CMK (cell line): ENCODE measurements at places on chromosomes 3 and 15.

DNA sequence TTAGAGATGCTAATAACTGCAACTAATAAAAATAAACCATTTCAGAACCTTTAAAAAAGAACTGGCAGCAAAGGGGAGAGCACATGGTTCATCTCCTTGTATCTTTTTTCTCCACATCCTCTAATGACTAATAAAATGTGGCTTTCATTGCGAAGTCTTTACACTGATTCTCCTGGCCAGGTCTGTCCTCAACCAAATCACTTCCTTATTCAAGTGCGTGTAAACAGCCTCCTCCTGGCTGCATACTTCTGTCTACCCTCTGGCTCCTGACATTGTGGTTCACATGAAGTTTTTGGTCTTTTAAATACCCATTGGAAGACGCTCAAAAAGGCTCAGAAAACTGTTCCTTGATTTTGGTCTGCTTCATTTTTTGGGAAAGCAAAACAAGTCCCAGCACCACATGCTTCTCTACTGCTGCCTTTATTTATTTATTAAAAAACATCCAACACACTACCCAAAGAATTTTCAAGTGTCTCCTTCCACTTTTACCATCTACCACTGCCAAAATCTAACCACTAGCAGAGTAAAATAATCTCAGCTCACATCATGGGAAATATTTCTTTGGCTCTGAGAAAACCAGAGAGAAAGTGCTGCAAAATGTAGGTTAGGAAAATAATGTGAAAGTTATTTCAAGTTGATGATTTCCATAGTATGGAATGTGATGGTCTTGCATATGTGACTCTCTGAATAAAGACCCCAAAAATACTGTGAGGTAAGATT is 85.1 kb downstream of the EFL1 start:
- DNase-seq = no peak

DNA sequence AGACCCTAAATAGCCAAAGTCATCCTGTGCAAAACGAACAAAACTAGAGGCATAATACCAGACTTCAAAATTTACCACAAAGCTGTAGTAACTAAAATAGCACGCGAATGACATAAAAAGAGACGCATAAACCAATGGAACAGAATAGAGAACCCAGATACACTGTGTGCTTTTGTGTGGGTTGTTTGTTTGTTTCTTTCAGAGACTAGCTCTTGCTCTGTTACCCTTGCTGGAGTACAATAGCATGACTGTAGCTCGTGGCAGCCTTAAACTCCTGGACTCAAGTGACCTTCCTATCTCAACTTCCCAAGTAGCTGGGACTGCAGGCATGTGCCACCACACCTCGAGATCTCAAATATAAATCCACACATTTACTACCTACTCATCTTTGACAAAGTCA is 1314.6 kb upstream of the GBE1 start:
- DNase-seq = no peak

DNA sequence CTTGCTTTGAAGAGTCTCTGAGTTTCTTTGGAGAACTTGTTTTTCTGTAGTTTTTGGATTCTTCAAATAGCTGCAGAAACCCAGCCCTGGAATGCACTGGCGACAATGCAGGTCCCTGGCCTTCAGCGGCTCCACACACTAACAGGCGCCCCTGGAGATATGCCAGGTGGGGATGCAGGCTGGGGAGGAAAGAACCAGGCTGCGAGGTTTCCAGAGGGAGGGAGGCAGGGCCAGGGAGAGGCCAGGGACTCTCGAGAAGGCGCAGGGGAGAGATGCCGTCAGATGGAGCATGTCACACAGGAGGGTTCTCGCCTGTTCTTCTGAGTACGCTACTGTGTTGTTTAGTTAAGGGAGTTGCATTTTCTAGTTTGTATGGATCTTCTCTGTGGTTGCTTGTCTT is 283.1 kb downstream of the GABRG3 start:
- no peak for DNase-seq

DNA sequence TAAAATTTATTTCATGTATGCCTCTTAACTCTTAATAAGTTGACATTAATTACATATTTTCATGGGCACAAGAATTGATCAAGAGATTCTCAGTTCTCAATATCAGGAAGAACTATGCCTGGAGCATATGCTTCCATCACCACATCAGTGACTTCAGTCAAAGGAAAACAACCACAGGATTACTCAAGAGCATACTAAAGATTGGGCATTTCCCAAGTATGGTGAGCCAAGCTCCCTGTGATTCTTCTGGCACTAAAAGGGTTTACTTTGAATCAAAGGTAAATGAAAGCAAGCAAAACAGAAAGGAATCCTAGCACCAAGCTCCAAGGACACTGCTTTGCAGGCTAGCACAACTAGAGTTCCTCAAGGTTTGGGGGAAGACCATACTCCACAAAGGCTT is 44.6 kb downstream of the FMN1 start:
- no peak for DNase-seq

DNA sequence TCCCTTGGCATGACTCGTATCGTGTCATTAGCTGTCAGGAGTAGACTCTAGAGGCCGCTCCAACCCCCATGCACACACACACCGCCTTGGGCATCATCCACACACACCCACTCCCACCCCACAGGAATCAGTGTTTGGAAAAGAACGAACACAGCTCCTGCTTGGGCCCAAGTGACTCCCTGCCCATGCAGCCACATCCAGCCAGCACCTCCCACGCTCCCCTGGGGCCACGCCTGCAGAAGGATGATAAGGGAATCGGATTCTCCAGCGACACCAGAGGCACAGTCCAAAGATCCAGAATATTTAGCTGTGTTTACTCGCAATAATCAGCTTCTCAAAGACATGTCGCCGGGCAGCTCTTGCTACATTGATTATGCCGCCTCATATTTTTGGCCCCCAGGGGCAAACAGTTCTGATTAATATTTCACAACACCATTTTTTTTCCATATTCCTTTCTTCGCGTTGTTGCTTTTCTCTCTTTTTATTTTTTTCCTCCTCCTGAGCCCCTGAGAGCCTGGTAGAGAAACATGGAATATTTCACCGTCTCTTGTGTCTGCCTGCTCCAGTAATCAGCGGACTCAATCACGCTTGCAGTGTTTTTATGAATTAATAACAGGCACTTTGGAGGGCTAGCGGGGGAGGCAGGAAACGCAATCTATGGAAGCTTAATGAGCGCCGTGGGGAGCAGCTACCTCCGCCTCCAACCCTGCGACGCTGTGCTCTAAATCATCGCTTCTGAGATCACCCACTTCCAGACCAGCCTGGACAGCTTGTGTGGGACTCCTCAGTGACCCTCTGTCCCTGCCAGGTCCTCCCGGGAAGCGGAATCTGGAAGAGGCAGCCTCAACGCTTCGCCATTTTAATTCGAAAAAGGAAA is 221.4 kb downstream of the TLE3 start:
- DNase-seq = no peak

GRCh38 chr3:105387122-105387751 is 20.5 kb downstream of the ALCAM start:
- DNase-seq = no peak

GRCh38 chr3:127847236-127847720 is 25.0 kb upstream of the MGLL start:
- no peak for DNase-seq

DNA sequence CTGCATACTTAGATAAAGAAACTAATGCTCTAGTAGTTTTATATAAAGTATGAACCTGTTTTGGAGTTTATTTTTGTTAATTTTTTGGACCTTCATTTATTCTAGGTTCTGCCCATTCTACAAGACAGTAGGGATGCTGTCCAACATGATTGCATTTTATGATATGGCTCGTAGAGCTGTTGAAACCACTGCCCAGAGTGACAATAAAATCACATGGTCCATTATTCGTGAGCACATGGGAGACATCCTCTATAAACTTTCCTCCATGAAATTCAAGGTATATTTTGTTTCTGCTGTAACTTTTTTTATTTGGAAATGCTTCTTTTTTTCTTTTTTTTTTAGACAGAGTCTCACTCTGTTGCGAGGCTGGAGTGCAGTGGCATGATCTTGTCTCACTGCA is 33.3 kb upstream of the GRAMD1C start:
- DNase-seq = no peak
